Heart right ventricle (tissue), 16 donors: ENCODE measurements at places on chromosomes 3 and 15. TPM values are rescaled to one million over a fixed set of nuclear protein-coding genes. Genes with fewer than 3 reads are reported as not detected.

- no peak for DNase-seq
Observed at GRCh38 chr3:141940194-141940776, 63.8 kb downstream of the ATP1B3 start.

The SCAANT1 gene
- total RNA-seq: not detected

DNA sequence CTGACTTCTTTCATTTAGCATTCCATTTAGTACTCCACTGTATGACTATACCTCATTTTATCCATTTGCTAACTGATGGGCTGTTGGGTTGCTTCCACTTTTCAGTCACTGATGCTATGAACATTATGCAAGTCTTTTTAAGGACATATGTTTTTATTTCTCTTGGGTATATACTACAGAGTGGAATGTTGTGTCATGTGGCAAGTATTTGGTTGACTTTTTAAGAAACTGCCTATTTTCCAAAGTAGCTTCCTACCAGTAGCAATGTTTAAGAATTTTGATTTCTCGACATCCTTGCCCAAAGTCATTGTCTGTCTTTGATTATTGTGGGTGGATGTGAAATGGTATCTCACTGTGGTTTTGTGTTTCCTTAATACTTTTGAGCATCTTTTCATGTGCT lies 110.1 kb upstream of the TPM1 start:
- no peak for DNase-seq

DNA sequence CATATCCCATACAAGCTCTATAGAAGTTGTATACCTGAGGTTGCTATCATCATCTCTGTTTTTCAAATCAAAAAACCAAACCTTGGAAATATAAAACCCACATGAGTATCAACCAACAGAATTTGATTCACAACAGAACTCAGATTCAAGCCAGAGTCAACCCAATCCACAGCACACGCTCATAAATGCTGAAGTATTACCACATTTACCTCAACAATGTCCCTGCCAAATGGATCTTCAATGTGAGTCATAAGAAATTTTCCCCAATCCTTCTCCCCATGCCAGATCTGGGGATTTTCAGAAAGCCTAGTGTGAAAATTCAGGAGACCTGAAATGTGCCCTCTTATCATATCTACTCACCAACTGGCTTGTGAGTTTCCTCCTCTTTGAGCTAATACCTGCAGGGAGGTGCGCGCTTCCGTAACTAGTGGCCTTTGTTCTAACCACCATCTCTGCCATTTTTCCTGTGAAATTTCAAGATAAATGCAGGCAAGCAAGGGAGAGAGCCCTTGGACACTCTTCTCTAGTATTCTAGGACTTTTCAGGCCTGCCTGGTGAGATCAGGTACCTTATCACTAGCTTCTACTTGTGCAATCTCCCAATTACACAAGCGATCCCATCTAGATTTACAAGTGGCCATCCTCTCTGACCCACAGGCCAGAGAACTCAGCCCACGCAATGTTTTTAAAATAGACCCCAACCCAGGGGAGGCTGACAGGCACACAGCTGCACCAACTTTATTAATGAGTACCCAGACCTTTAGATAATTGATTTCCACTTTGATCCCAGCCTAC lies 1076.9 kb upstream of the CFAP20DC start:
- DNase-seq: no peak

DNA sequence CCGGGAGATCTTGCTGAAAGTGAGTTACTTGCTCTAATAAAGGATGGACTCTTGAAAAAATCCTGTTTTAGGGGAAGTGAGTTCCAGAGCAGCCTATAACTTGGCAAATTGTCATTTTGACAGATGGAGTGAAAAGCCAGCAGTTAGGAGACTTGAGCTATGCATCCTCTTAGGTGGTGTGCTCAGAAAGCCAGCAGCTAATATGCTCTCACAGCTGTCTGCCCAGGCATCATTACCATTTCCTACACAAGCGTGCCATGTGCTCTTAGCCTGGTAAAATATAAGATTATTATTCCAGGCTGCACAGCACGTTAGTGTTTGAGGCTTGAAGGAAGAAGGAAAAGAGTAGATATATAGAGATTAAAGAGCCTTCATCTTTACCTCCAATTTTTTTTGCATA lies 151.0 kb downstream of the CHL1 start:
- DNase-seq: no peak

DNA sequence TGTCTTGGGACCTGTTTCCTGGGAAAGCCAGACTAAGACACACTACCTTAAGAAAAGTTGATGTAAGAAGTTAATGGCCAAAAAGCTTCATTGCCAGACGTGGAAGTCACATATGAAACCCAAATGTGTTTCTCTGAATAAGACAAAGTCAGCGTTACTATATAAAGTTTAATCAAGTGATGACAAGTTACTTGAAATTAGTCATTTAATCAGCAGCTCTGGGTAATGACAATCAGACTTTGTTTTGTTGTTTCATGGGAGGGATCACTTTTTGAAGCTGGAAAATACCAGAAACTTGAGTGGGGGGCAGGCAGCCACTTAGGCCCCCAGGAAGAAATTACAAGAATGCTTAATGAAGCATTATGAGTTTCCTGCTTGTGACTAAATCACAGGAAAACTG lies 218.6 kb downstream of the PTPRG start:
- DNase-seq: no peak

DNA sequence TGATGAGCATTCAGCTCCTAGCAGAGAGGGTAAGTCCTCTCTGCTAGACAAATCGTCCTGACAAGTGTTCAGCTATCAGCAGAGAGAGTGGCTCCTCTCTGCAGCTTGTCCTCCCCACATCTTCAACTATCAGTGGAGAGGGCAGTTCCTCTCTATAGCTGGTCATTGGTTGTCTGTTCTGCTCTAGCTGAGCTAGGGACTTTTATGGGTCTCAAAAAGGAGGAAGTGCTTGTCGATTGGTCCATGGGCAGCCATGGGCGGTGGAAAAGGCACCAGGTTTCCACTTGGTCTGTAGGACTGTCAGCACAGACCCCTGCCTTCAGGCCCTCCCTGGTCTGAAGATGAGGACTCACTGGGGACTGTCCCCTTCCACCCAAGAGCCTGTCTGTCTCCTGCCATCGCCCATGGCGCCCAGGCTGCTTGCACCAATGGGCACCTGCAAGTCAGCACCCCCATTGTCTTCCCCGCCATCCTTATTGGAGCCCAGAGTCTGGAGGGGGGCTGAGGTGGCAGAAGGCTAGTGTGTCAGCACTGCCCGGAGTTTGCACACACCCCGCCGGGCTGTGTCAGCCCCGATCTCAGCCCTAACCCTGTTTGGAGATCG lies 264.7 kb downstream of the ZBBX start:
- no peak for DNase-seq

DNA sequence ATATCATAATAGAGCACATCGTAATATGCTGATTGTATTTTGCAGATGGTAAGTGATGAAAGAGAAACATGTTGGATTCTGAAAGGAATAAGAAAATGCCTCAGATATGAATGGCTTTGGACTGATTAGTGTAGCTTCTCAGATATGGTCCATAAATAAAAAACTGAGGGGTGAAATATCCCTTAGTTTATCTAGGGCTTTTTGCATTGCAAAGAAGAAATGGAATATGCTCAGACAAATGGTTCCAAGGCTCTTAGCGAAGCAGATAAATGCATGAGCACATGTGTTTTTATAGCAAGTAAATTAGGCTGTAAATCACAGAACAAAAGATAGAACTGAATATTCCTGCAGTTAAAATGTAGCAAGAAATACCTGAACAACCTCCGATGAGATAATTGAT lies 820.9 kb upstream of the GRM7 start:
- no peak for DNase-seq

DNA sequence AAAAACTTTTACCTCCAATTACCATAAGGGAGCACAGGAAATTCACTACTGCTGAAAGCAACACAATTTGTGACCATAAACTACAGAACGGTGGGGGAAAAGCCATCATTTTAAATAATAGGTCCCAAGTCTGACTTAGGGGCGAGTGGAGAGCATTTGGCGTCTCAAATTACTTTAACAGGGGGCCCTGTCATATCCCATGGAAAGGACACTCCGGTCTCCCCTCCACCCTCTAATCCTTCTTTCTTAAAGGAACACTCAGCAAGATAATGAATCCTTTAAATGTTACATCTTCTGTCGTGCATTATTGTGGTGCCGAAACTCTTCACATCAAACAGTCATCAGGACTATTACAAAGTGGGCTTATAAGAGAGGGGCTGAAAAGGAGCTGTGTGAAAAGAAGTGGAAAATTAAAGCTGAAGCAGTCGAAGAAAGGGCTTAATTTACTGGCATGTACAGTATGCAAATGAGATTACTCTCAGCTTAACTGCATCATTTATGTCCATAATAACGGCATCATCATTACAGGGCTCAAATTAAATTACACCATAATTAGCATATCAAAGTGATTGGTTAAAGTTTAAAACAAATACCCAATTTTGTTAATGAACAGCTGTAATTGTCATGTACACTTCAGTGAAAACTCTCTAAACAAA lies 342.2 kb downstream of the FOXP1 start:
- no peak for DNase-seq

The SCG3 gene
- not detected for total RNA-seq

The RARB gene
- total RNA-seq: 18.7 TPM

The PAQR5 gene
- total RNA-seq: 0.70 TPM

The TNNC1 gene
- total RNA-seq: 6,832 TPM

DNA sequence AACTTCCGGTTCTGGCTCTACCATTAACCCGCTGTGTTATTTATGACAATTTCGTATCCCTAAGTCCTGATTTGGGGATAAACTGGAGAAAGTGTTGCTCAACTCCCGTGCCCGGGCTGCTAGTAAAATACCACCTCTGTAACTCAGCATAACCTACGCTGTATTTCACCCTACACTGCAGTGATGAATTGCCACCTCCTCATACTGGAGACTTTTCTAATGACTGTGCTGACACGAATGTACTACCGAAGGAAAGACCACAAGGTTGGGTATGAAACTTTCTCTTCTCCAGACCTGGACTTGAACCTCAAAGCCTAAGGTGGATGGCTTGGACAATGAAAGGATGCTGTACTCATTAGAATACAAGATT lies 16.5 kb downstream of the SLC51A start:
- DNase-seq: no peak

GRCh38 chr15:40892447-40893012 lies 1.7 kb upstream of the VPS18 start:
- DNase-seq: no peak
